ENCODE measurements at places on chromosomes 4 and X.

DNA sequence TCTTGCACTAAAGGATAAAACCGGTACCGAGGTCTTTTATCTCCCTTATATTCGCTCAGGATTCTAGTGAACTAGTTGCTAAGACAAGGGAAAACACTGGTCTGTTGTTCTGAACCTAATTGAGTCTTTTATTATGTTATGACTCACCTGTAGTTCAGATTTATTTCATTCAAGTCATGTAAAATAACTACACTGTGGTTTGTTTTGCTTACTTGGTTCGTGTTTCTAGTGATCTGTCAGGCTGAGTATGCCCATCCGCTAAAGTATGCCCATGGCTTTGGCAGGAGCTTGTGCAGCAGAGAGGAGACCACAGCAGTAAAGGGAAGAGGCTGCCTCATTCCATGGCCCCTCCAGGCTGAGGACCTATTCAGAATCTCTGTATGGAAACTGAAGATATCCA is 126.1 kb downstream of the AFF1 start:
- DNase-seq = peak; percentile 54

GRCh38 chr4:183757060-183757459 is 98.0 kb downstream of the TRAPPC11 start:
- DNase-seq = no peak

DNA sequence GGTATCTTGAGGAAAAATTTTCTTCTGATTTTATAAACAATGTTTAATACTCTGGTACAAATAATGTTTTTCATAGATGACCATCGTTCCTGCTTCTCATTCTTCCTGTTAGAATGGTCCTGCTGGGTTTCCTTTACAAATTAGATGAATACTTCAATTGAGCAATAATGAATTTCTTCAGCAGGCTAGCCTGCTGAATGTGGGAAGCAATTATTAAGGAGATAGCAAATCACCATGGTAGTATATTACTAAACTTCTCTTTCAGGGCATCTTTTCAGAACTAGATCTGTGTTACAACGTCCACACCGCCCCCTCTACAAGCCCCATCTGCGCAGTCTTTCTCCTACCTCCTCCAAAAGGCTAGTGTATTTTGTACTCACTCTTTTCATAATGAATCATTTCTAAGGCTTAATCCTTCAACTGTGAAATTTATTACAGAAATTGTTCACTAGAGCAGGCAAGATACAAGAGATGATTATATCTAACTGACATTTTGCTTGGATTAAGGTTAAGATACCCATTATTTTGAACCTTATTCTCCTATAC is 38.4 kb downstream of the GPRIN3 start:
- no peak for DNase-seq

DNA sequence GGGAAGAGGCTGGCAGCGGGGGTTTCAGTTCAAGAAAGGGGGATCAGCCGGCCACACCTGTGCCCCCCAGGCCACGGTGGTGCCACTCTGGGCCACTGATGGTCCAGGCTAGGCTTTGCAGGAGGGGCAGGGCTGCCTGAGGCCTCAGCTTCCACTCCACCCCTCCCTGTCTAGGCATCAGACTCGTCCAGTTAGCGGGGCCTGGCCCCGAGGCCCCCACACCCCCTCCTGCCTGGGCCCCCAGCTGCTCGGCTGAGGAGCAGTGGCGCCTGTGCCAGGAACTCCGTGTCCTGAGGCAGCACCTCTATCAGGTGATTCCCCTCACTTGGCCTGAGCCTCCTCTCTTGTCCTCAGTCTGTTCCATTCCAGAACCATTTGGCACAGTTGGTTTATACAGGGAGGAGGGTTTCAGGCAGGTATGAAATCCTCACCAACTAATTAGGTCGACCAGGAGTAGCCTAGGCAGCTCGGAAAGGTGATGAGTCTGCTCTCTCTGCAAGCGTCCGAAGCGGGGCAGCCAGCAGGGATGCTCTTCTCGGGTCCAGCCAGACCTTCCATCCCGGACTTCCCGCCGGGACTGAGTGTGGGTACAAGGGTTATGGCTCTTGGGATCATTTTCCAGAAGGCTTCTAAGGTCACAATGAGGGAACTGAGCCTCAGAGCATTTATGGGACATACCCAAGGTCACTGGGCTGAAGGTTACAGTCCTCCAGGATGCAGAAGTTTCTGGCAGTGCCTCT is 2.1 kb downstream of the NSG1 start:
- no peak for DNase-seq

DNA sequence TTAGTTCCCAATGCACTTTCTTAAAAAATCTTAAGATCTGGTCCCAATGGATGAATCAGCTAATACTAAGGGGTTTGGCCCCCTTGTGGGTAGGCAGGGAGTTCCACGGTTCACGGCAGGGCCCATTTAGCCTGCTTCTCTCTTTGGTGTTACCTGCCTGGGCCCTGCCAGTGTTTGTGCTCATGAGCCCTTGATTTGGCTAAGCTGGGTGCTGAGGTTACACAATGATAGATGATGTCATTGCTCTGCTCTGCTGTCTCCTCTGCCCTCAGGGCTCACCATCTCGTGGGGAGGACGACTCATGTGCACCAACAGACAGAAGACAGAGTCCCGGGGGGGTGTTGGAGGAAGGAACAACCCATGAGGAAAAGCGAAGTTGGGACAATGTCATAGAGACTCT is 24.4 kb downstream of the RTL5 start:
- no peak for DNase-seq

GRCh38 chrX:118807151-118808017 is 16.2 kb upstream of the ZCCHC12 start:
- peak; percentile 6 for DNase-seq

DNA sequence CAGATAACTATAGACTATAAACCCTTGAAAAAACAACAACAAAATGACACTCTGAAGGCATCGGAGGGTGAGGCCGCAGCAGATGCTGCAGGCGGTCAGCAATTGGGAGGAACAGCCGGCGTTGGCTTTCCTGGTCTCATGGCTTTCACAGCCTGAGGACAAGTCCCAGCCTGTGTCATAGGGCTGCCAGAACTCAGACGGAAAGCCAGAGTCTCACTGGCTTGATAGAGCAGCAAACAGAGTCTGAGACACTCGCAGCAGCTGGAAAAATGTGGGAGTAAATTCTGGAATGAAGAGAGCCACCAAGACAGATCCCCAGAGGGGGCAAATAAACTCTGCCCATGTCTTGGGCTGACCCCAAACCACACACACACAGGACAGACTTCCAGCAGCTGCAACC is 86.3 kb downstream of the PPP2R2C start:
- no peak for DNase-seq

- no peak for DNase-seq
Observed at GRCh38 chr4:185925910-185926360, 113.9 kb upstream of the SORBS2 start.

- no peak for DNase-seq
Observed at GRCh38 chr4:172514011-172514410, 654.6 kb upstream of the GALNT7 start.

DNA sequence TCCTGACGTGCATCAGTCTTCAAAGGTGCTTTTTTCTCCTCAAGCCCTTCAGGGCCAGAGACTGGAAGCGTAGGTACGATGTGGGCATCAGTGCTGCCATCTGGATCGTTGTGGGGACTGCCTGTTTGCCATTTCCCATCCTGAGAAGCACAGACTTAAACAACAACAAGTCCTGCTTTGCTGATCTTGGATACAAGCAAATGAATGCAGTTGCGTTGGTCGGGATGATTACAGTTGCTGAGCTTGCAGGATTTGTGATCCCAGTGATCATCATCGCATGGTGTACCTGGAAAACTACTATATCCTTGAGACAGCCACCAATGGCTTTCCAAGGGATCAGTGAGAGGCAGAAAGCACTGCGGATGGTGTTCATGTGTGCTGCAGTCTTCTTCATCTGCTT is 15.7 kb downstream of the P2RY10 start:
- DNase-seq = no peak

DNA sequence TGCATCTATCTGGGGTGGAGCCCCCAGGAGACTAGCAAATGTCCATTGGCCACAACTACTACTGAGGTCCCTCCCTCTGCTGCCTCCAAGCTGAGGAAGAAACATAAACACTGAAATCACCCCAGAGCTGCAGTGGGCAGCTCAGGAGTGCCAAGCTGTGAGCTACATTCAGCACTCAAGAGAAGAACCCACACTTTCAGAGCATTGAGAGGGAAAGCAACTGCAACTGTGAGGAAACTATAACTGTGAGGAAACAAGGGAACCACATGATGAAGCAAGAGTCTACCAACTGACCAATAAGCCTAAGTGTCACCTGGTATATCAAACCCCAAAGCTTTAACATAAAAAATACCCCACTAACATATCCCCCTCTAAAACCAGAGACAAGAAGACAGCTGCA is 373.5 kb upstream of the TACR3 start:
- no peak for DNase-seq

DNA sequence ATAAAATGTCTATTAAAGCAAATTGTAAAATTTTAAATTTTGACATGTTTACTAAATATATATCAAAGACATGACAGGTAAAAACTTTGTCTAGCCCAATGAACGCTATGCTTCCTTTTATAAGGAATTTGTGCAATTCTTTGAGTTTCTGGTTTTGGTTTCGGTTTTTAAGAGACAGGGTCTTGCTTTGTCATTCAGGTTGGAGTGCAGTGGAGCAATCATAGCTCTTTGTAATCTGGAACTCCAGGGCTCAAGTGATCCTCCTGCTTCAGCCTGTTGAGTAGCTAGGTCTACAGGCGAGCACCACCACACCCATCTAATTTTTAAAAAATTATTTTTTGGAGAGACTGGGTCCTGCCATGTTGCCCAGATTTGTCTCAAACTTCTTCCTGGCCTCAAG is 60.7 kb downstream of the BLTP1 start:
- DNase-seq = no peak

- peak; percentile 5 for DNase-seq
Observed at GRCh38 chr4:154399259-154399974, 92.2 kb downstream of the DCHS2 start.

GRCh38 chr4:38860788-38861424 is 4.3 kb upstream of the TLR6 start:
- no peak for DNase-seq

GRCh38 chr4:150253965-150254630 is 175.9 kb downstream of the DCLK2 start:
- no peak for DNase-seq

DNA sequence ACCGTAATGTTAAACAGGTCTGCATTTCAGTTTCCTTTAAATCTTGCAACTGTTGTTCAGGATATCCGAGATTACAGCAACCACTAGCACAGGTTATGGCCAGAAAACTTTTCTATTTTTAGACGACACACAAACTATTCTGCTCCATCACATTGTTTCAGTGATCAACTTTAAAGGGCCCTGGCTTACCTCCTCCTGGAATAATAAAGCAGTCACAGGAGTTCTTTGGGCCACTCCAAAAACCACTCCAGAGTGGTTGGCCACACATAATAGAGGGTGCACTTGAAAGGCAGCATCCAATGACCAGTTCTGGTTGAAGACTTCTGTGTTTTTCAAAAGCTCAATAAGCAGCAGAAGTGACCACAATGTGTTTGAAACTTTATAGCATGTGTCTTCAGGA is 118.9 kb downstream of the RAB28 start:
- no peak for DNase-seq

DNA sequence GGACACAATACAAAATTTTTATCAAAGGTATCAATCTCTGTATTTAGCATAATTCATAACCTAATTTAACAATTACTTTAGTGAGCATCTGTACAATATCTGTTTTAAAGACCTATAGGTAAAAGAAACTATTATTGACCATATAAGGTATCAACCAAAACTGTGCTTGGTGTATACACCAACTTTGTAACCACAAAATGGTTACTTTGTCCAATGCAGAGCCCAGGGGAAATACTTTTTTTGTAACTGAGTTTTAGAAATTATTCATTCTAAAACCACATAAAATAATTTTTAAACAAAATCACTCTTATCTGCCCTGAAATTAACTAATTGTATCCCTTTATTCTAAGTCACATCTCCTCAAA is 5.0 kb downstream of the CXXC4 start:
- no peak for DNase-seq

- DNase-seq = no peak
Observed at GRCh38 chr4:112523764-112524505, 8.0 kb upstream of the NEUROG2 start.

- DNase-seq = no peak
Observed at GRCh38 chrX:13419276-13419675, 99.4 kb upstream of the ATXN3L start.

- DNase-seq = no peak
Observed at GRCh38 chrX:28379103-28379502, 208.1 kb upstream of the IL1RAPL1 start.

DNA sequence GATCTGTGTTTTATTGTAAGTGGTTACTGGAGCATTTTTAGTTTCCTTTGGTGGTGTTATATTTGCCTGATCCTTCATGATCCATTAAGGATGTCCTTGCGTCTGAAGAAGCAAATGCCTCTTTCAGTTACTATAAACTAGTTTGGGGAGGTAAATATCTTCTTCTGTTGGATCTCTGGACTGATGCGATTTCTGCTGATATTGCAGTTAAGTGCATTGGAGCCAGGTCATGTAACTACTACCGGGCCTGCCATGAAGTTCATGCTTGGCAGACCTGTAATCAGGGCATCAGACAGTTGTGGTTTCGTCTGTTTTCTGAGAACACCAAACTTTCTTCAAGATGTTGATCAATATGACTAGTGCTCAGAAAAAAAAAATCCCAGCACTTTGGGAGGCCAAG is 22.9 kb downstream of the ZNF718 start:
- no peak for DNase-seq

Data from brain microvascular endothelial cell (primary cell).